Omental fat pad (tissue), 4 donors: ENCODE measurements at places on chromosomes 11 and 22.
A peak's percentile ranks its signal among the peaks of the same experiment; 100 is the strongest.

DNA sequence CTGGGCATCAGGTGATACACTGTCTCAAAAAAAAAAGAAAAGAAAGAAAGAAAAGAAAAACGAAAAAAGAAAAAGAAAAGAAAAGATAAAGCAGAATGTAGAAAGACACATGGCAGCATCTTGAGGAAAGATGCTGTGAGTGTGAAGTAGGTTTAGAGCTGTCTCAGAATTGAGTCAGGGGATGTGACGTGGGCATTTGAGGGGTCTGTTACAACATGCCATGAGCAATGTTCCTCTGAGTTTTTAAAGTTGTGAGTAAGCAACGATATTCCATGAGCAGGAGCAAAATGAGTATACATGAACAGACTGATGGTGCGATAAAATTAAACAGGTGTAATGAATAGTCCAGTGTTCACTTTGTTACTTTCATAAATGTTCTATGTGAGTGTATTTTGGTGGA is 11.3 kb upstream of the QSER1 start:
- no peak for DNase-seq

- no peak for DNase-seq
Observed at GRCh38 chr11:11456866-11457265, 103.8 kb upstream of the CSNK2A3 start.

- no peak for DNase-seq
Observed at GRCh38 chr22:45948081-45948648, 28.8 kb downstream of the WNT7B start.

GRCh38 chr11:113385749-113386148 is 1.8 kb upstream of the ANKK1 start:
- no peak for DNase-seq

- DNase-seq = no peak
Observed at GRCh38 chr22:19039448-19039780, 82.8 kb downstream of the DGCR2 start.

GRCh38 chr11:133153031-133153430 is 379.3 kb downstream of the OPCML start:
- no peak for DNase-seq

GRCh38 chr22:17918840-17919239 is 105.5 kb downstream of the MICAL3 start:
- no peak for DNase-seq

GRCh38 chr11:86577644-86578636 is 94.5 kb downstream of the ME3 start:
- peak; percentile 50 for DNase-seq

GRCh38 chr11:78318321-78319114 is 99.1 kb downstream of the GAB2 start:
- no peak for DNase-seq

- DNase-seq = no peak
Observed at GRCh38 chr22:21948390-21948789, 4.3 kb downstream of the PPM1F start.

GRCh38 chr22:38419121-38419857 is 35.7 kb downstream of the KCNJ4 start:
- DNase-seq = no peak
